ENCODE measurements at places on chromosomes 5 and 9.

GRCh38 chr9:128160603-128160987 lies 530 bp downstream of the BBLN start:
- peak; percentile 38 for DNase-seq

GRCh38 chr9:81076131-81076530 lies 613.2 kb downstream of the TLE1 start:
- no peak for DNase-seq

GRCh38 chr5:15757619-15758018 lies 257.6 kb downstream of the FBXL7 start:
- no peak for DNase-seq

DNA sequence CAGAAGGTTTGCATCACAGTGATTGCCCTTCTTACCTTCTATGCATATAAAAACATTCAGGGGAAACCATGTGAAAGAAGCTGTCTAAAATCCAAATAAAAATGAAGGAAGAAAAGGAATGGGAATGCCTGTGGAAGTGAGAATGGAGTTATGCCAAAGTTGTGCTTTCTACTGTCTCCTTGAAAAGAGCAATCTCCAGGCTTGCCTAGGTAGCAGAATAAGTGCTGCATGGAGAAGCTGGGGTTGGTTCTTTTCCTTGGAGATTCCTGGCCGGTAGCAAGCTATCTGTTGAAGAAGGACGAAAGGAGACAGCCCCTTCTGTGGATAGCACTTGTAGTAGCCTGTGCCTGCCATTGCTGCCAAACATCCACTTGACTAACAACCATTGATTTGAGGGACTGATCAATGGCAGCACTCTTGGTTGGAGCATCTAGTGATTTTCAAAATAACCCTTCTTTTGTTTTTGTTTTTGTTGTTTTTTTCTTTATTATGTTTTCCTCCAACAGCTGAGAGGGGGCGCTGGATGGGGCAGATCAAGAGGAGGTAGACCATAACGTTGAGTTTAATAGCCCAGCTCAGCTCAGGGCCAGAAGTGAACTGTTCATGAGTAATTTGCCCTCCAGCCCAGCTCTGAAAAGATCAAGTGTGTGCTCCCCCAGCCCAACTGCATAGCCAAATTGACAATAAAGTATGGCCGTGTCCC lies 1.6 kb downstream of the PLCXD3 start:
- no peak for DNase-seq

- DNase-seq: peak; percentile 77
Observed at GRCh38 chr5:34655354-34655991, 655 bp upstream of the RAI14 start.

DNA sequence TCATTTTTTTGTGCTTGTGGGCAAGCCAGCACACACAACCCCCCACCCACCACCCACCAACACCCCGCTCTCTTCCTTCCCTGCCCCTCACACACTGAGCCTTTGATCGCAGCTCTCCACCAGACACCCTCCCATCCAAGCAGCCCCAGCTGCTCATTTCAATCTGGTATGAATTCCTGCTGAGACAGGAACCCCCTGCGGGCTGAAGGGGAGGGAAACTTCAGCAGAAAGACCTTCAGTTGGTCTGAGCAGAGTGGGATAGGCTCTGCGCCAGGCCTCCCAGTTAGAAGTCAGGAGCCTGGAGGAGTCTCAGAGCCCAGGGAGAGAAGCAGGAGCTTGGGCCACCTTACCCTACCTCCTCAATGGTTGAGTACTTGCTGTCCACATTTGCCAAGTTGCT lies 7.2 kb downstream of the PCDHGC5 start:
- DNase-seq: peak; percentile 29

DNA sequence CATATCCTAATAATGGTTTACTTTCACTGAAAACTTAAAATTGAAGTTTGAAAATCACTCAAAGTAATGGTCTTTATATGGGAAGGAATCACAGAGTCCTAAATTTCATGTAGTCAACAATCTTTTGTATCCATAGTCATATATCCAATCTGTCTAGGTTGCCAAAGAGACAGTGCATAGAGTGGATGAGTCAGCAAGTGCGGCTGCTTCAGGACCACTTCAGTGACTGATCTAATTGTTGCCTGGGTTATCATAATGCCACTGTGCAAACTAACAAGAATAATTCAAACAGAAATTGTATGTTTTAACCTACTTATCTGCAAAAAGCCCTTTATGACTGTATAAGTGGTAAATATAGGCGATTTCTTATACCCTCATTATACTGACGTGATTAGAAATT lies 211.3 kb upstream of the PRR16 start:
- DNase-seq: peak; percentile 25

- no peak for DNase-seq
Observed at GRCh38 chr9:32703635-32704034, 68.2 kb upstream of the TAF1L start.

GRCh38 chr5:57780306-57780960 lies 297.8 kb upstream of the ACTBL2 start:
- DNase-seq: peak; percentile 47

- DNase-seq: no peak
Observed at GRCh38 chr5:102218159-102218558, 77.9 kb downstream of the SLCO4C1 start.

DNA sequence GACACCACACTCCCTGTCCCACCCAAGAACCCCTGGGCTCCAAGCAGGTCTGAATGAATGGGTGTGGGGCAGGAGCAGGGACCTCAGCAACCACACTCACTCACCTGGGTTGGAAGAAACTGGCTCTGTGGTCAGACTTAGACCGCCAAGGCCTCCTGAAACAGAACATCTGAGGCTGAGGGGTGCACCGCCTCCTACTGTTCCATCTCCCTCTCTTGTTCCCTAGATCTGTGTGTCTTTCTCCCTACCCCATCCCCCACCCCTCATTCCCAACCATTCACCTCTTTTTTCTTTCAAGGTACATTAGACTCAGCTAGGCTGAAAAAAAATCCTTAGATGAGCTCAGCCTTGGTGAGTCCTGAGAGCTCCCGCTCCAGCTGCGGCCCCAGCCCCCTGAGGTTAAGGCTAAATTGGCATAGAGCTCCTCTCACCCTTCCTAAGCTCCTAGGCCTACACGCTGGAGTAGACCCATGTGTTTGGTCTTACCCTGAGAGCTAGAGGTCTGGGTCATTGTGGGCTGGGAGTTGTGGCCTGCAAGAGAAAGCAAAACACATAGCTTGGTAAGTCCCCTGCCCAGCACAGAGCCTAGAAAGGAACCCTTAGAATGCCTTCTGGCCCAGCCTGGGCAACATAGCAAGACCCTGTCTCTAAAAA lies 4.8 kb downstream of the ECSCR start:
- DNase-seq: no peak

- DNase-seq: no peak
Observed at GRCh38 chr9:87547671-87548081, 50.0 kb downstream of the DAPK1 start.

DNA sequence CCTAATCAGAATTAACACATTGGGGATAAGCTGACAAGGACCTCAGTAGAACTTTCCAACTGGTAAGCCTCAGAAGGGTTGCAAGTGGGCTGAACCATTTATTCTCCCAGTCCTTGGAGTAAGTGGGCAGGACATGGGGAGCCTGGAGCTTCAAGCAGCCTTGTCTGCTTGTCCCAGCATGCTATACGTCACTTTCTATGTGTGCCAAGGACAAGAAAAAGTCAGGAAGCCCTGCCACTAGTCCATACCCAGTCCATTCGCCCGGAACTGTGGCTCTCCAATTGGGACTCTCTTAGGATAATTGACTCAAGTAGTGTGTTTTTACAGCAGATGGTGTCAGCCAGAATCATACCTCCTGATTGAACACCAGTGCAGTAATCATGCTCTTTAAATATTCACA lies 62.6 kb upstream of the FRRS1L start:
- DNase-seq: no peak

- DNase-seq: no peak
Observed at GRCh38 chr9:68933434-68934328, 80.2 kb downstream of the PRKACG start.

DNA sequence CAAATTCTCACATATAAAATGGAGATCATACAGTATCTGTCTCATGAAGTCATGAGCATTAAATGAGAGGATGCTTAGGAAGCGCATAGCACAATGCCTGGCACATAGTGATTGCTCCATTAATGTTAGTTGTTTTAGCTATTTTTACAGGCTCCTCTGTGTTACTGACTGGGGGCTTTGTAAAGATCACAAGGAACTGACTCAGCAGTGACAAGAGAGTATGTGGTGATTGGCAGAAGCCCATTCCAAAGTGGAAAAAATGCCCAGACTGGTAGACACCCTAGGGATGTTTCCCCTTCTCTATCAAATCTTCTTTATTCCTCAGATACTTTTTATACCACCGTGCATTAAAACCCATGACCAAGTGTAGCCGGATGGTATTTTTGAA lies 33.5 kb downstream of the ABLIM3 start:
- DNase-seq: peak; percentile 36

GRCh38 chr5:119420169-119420568 lies 32.1 kb upstream of the HSD17B4 start:
- no peak for DNase-seq

DNA sequence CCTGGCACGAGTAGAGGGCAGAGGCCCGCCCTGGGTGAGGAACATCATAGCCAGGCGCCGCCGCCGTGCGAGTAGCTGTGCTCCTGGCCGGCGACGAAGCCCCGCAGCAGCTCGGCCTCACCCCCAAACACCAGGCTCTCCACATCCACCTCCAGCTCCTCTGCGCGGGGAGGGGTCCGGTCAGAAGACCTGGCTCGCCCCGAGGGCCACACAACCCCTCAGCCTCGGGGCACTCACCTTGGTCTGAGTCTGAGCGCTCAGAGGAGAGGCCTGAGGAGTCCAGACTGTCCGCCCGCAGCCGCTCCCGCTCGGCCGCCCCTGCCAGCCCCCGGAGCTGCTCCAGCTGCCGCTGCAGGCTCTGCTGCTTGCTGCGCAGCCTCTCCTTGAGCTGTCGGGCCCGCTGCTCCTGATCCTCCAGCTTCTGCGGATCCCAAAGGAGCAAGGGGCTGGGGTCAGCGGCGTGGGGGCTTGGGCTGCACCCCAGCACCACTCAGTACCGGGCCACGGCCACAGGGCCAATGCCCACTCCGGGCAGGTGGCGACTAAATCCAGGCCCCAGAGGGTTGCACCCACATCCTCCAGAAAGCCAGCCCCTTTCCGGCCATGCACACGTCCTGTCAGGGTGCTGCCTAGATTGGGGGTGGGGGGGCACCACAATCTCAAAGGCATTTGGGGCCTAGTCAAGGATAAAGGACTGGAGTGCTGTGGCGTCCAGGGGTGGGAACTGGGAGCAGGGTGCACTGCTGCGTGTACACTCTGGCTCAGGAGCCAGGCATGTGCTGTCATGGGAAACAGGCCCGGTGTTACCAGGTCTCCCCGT lies 3.9 kb downstream of the MXD3 start:
- no peak for DNase-seq

GRCh38 chr5:3190930-3191329 lies 404.7 kb upstream of the IRX1 start:
- DNase-seq: no peak

- DNase-seq: no peak
Observed at GRCh38 chr5:173662581-173663351, 46.3 kb upstream of the BOD1 start.

- no peak for DNase-seq
Observed at GRCh38 chr9:16309082-16309468, 561.4 kb downstream of the BNC2 start.

GRCh38 chr9:135797507-135798262 lies 95.7 kb downstream of the KCNT1 start:
- peak; percentile 51 for DNase-seq

DNA sequence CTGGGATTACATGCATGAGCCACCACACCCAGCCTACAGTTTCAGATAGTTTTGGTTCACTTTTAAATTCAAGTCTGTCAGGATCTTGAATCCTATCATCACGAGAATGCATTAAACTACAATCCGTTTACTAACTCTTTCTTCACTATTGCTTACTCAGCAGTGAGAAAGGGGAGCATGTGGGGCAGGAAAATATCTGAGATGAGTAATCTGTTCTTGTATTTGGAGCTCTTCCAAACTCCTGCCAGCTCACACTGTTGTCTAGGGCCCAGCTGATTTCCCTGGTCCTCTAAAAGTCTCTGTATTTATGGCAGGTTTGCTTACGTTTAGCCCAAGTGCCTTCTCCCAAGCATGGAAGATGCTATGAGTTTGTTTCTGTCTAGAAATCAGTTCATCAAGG lies 152.2 kb downstream of the FGF18 start:
- DNase-seq: peak; percentile 72

DNA sequence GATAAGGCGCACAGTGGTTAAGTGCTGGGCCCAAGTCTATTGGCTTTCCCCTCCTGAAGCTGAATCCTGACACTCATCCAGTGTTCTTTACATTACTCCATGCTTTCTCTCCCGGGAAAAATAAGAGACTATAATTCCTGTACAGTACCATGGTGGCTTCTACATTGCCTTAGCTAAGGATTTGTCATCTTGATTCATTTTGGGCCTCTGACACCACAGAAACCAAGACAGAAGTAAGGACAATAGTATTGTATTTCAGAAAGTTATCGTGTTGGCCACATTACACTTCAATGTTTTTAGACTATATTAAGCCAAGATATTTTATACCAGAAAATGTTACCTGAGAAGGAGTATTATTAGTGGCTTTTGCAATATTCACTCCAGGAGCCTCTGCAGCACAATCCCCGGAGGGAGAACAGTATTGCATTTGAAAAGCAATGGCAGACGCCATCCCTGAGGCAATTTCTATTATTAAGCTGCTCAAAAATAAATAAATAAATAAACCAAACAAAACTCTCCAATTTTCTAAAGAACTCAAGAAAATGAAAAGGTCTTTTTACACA lies 267.9 kb downstream of the ENC1 start:
- no peak for DNase-seq
